ENCODE measurements at places on chromosomes 16 and 17.

DNA sequence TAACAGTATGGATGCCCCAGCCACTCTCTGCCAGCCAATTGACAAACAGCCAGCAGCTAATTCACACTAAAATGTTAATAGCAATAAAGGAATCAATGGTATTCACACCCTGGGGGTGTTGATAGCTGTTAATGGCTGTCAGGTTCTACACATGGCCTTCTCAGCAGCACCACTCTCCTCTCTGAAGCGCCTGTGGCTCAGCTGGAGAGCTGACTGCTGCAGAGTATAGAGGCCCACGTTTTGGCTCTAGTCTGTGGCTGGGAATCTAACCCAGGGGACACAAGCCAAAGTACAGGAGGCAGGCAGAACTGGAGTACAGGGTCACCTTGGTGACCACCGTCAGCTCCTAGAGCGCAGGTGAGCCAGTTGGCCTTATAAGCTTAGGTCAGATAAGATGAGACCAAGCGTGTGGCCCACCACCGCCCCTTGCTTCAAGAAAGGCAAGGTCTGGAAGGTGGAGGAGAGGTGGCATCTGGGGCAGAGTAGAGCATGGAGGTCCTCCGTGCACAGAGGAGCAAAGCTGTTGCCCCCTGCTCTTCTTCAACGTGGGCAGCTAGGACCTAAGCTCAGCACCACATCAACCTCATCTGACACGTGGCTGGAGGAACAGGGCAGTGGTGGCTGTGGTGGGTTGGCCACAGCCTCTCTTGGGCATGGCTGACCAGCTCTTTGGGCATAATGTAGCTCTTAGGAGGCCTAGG, 25.4 kb downstream of the CCR7 start:
- no peak for DNase-seq

GRCh38 chr16:84594725-84595038, 23.2 kb downstream of the COTL1 start:
- no peak for DNase-seq

DNA sequence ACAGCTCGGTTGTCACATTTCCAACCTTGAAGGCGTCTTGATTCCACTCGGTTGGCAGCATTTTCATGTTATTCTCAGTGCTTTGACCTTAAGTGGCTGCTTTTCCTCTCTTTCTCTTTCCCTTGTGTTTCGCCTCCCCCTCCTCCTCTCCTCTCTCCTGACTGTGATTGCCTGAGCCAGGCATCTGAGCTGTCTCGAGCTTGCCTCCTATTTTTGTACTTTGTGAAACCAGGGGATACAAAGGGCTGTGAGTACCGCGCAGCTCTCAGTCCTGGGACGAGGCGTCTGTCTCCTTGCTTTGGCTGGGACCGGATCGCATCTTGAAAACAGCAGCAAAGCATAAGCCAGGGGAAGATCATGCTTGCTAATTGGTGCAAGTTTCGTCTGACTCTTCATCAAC, 48.8 kb upstream of the SDK2 start:
- DNase-seq, result no peak

GRCh38 chr16:88924834-88925539, 52.0 kb downstream of the CBFA2T3 start:
- peak; percentile 90 for DNase-seq

DNA sequence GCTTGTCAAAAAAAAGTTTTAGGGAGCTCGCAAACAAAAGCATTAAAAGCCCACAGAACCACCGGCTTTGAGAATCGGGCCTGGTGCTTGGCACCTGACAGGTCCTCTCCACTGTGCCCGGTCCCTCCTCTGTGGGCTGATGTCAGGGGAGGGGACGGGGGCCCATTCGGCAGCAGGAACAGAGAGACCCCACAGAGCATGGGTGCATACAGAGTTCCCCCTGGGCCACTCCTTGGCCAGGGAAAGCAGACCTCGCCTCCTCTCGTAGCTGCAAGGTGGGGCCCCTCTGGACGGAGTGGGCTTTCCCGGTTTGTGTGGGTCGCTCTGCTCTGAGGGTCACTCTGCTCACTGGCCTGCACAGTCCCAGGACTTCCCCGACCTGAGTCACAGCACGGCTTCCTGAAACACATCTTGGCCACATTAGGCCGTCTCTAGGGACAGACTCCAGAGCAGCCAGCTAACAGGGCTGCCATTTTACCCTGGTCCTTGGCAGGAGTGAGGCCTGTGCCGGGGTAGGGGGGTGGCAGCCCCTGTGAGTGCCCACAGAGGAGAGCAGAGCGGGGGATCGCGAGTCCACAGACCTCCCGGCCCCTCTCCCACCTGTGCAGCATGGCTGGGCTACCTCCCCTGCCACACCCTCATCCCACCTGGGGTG, 11.1 kb downstream of the CBFA2T3 start:
- DNase-seq, result no peak

- no peak for DNase-seq
These were observed 33.2 kb upstream of the STH start for GRCh38 chr17:45965812-45966211.

DNA sequence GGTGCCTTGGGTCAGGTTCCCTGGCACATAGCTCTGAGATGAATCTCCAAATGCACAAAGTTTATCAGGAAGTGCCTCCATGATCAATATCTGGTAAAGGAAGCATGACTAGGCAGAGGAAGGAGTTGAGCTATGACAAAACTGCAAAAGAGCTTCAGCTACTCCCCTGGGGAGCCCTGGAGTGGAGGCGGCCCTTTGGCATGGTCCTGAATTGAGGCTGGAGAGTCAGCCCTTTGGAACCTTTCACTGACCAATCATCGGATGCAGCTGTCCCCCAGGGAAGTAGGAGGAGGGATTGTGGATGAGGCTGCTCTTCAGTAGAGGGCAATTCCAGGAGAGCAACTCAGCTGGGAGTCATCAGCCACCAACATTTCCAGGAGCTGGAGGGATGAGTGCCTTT, 46.1 kb upstream of the NLRP1 start:
- DNase-seq, result peak; percentile 89

GRCh38 chr17:45820052-45820780, 24.5 kb upstream of the SPPL2C start:
- no peak for DNase-seq

GRCh38 chr17:78141437-78142118, 4.6 kb upstream of the C17orf99 start:
- DNase-seq, result no peak

DNA sequence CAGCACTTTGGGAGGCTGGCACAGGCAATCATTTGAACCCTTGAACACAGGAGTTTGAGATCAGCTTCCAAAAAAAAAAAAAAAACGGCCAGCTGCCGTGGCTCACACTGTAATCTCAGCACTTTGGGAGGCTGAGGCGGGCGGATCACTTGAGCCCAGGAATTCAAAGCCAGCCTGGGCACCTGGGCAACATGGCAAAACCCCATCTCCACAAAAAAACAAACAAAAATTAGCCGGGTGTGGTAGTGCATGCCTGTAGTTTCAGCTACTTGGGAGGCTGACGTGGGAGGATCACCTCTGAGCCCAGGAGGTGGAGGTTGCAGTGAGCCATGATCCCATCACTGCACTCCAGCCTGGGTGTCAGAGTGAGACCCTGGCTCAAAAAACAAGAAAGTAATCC, 39.0 kb downstream of the GRB2 start:
- no peak for DNase-seq

- DNase-seq, result no peak
These were observed 86.6 kb upstream of the BRD7 start for GRCh38 chr16:50455288-50455845.

DNA sequence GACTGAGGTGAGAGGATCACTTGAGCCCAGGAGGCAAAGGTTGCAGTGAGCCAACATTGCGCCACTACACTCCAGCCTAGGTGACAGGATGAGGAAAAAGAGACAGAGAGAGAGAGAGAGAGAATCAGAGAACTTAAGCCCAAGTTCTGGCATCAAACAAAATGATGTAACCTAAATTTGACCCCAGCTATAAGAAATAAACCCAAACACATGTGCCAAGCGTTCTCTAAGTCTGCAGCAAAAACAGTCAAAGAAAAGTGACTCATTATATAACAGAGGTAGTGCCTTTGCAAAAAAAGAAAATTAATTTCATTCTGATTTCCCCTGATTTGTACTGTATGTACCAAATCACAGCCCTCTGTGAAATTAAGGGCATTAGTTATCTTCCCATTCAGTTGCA, 89.5 kb downstream of the CDH11 start:
- DNase-seq, result no peak

- peak; percentile 29 for DNase-seq
These were observed 439 bp downstream of the TRIM25 start for GRCh38 chr17:56913353-56913866.

DNA sequence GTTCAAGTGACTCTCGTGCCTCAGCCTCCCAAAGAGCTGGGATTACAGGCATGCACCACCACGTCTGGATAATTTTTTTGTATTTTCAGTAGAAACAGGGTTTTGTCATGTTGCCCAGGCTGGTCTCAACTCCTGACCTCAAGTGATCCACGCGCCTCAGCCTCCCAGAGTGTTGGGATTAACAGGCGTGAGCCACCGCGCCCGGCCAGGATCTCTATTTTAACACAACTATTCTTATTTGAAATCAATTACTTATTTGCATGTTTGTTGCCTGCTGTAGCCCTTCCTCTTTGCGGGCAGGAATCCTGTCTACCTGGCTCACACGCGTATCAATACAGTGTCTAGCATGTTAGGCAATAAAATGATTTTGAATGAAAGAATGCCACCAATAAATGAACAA, 818 bp upstream of the CNEP1R1 start:
- DNase-seq, result no peak

DNA sequence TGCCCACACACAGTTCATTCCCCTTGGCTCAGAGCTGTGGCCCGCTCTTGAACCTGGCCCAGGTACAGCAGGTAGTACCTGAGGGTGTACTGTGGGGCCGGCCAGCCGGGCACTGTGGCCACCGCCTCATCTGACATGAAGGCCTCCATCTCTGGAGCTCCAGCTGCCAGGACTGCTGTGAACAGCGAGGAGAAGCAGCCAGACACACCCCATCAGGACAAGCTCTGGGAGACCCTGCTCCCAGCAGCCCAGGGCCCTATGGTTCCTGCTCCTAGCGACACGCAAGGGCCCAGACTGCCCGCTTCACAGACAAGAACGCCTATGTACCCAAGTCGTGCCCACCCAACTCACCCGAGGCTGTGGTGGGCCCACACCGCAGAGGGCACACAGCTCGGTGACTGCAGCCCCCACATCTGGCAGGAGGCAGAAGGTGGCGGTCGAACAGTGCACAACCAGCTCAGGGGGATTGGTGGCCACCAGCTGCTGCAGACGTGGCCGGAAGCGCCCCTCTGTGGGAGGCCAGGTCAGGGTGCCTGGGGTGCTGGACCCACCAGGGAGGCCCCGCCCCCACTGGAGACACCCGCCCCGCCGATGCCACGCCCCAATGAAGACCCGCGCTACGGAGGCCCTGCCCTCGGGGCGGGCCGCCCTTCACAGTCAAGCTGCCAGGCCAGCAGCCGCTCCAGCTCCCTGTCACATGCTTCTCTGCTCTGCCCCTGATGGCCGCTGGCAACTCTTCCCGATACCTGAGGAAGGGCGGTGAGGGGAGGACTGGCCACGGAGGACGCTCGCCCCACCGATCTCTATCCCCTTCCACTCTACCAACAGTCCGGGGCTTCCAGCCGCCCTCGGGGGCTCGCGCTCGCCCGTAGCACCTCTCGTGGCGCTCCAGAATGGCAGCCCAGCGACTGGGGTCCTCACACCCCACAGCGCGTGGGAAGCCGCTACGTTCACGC, 1.1 kb upstream of the STUB1 start:
- peak; percentile 73 for DNase-seq

- no peak for DNase-seq
These were observed 17.7 kb upstream of the ITGB4 start for GRCh38 chr17:75703591-75703990.

GRCh38 chr17:62892061-62892675, 73.9 kb upstream of the TANC2 start:
- DNase-seq, result no peak

DNA sequence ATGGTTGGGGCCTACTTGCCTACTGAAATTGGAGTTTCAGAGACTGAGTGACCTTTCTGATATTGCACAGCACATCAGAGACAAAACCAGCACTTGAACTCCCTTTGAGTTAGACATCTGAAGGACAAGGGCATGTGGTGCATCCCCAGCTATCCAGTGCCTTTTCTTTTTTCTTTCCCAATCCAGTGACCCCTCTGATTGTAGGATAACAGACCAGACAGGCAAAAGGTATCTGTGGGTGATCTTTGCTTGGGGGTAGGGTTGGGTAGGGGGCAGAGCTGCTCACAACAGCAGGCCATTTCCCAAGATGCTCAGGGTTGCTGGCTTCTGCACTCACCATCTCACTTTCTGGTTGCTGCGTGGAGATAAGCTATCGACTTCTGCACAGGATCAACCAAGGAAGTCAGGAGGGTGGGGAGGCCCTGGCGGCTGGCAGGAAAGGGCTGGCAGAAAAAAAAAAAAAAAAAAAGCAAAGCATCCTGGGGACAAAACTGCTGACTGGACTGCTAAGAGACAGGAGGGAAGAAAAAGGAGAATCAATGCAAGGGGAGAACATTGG, 42.2 kb downstream of the HOXB1 start:
- no peak for DNase-seq

GRCh38 chr16:67917852-67918236, 13.8 kb downstream of the CTRL start:
- DNase-seq, result peak; percentile 83

DNA sequence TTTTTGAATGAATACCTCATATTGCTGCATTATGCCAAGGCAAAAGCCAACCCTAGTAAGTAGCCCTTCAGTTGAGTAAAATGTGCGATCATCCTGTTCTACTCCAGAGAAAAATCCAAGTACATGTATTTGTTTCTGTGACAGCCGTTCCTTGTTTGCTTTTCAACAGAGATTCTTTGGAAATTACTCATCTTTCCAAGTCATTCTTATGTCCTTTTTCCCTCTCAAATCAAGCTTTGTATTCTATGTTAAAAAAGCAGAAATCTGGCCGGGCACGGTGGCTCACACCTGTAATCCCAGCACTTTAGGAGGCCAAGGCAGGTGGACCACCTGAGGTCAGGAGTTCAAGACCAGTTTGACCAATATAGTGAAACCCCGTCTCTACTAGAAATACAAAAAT, 112.9 kb upstream of the HAS3 start:
- peak; percentile 52 for DNase-seq

DNA sequence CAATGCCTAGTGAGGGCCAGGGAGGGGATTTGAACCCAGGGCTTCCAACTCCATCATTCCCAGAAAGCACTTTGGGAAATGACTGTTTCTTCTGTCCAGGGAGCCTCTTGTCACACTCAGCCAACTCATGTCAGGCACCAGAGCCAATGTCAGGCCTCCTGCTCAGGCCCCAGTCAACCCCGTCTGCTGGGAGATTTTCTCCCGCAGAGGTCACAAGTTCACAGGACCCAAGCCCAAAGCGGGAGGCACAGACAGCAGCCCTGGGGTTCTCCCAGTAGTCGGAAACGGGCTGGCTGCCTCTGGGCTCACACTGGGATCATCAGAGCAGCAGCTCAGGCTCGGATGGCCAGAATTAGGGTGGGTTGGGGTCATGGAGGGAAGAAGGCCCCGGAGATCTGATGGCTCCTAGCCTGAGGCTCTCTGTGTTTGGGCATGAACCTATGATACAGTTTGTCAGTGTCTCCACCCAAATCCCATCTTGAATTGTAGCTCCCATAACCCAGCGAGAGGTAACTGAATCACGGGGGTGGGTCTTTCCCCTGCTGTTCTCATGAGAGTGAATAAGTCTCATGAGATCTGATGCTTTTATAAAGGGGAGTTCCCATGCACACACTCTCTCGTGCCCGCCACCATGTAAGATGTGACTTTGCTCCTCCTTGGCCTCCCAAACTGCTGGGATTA, 255.5 kb downstream of the PARN start:
- DNase-seq, result no peak

Data from GM03348 (cell line).